NCI-H2081 treated with DMSO at 0.1 percent for 48 hours (cell line): ENCODE measurements at places on chromosomes 1 and 21.

DNA sequence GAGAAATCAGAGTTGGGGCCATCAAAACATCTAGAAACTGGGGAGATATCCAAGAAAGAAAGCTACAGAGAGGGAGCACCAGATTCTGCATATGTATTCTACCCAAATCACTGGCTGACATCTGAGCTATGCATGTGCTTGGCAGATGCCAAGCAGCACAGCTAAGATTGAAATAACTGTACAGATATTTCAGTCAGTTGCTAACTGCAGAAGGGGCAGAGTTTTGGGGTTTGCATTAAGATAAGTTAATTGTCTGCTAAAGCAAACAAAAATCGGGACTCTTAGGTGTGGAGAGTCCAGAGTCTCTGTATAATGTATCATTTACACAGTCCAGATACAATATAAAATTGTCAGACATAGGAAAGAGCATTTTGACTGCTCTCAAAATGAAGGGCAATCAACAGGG is 437.1 kb downstream of the PTBP2 start:
- no peak for DNase-seq

- DNase-seq = no peak
These were observed 75.5 kb downstream of the LRRC8D start for GRCh38 chr1:89896105-89896942.

GRCh38 chr21:39016740-39017315 is 166.4 kb downstream of the PSMG1 start:
- DNase-seq = no peak

GRCh38 chr1:63274371-63274770 is 48.0 kb upstream of the FOXD3 start:
- no peak for DNase-seq

GRCh38 chr1:228134591-228134990 is 5.5 kb upstream of the GUK1 start:
- no peak for DNase-seq

- DNase-seq = no peak
These were observed 972 bp downstream of the PGBD2 start for GRCh38 chr1:248906753-248907661.

- DNase-seq = no peak
These were observed 4.5 kb downstream of the PRAMEF12 start for GRCh38 chr1:12778061-12778460.

GRCh38 chr1:231929311-231929710 is 302.7 kb downstream of the DISC1 start:
- no peak for DNase-seq

GRCh38 chr1:90730243-90731022 is 13.3 kb upstream of the BARHL2 start:
- DNase-seq = no peak

DNA sequence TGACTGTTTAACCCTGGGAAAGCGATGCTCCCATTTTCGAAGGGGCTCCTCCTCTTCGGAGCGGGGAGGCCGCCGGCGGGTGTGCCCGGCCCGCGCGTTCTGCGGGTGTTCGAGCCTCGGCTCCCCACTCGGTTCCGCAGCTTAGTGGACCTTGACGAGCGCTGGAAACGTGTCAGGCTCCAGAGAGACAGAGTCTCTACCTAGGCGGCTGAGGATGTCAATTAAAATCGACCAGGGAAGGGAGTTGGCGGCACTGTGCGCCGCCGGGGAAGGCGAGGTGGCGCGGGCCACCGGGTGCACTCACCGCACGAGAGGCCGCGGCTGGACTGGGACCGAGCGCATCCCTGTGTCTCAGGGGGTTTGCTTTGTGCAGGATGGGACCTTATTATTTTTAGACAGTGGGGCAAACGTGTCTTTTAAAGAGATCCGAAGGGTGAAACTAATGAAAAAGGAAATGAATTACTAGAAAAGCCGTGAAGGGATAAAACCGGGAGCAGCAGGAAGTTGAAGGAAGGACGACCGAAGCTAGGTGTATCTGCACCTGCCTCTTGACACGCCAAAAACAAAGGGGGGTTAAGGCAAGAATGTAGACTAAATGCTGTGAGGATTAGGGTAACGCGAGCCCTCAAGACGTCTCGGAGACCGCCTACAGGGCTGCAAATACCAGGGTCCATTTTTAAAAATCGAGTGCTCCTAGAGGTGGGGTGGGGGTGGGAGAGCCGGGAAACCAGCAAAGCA is 5.6 kb downstream of the LHX4 start:
- no peak for DNase-seq

DNA sequence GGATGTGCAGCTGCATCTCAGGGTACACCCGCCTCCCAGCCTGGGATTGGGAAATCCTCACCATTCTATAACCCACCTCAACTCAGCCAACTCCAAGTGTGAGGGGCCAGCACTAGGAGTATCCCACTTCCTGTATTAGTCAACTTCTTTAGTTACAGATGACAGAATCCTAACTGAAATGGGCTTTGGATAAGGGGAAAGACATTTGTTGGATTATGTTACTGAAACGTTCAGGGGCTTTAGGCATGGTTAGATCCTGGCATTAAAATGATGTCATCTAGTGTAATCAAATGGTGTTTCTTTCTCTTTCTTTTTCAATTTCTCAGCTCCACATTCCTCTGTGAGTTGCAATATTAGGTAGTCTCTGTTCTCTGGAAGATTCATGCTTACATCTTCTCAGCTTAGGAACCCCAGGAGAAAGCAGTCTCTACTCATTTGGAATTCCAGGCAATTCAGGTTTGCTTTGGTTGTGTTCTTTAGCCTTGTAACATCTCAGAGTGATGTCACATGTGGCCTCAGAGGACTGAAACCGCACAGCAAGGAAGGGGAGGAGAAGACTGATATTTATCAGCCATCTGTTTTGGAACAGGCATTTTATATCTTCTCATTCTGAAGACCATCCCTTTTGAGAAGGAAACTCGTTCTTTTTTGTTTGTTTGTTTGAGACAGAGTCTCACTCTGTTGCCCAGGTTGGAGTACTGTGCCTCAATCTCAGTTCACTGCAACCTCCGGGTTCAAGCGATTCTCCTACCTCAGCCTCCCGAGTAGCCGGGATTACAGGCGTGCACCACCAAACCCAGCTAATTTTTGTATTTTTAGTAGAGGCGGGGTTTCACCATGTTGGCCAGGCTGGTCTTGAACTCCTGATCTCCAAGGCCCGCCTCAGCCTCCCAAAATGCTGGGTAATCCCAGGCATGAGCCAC is 18.9 kb upstream of the TMEM54 start:
- no peak for DNase-seq

- DNase-seq = no peak
These were observed 219.3 kb downstream of the C1orf94 start for GRCh38 chr1:34396042-34396441.

DNA sequence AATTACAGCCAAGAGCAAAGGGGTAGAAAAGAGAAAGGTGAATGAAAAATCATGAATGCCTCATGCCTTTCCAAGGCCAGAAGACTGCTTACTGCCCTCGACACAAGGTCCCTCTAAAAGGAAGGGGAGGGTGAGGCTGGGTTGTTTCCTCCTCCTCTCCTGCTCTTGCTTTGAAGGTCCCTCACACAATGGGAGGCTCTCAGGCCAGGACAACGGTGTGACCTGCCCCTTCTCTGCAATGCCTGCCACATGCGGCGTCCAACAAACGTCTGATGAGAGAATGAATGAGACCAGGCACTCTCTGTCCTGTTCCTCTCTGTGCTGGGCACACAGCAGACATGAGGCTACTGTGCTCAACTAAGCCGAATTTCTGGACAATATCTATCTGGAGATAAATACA is 51.3 kb downstream of the SSBP3 start:
- no peak for DNase-seq

DNA sequence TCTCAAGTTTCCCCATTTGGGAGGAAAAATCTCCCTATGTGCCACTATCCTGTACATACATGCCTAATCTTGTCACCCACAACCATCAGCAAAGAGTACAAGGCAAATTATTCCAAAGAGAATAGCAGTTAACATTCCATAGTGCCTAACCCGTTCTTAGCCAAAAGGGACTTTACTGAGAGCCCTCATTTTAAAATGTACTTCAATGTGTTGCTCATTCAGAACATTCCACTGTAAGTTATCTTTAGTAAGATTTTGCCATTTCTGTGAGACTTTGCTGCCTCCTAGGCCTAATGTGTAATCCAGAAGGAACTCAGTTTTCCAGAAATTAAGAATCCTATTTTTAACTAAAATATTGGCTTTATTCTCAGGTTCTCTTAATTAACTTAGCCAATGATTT is 11.3 kb upstream of the MRPL55 start:
- DNase-seq = no peak

GRCh38 chr1:77888081-77888780 is at the start of gene NEXN:
Gene NEXN (plus strand): TSS chr1:77888624. CDS start chr1:77916107, 27,483 bp downstream.
- DNase-seq = no peak

DNA sequence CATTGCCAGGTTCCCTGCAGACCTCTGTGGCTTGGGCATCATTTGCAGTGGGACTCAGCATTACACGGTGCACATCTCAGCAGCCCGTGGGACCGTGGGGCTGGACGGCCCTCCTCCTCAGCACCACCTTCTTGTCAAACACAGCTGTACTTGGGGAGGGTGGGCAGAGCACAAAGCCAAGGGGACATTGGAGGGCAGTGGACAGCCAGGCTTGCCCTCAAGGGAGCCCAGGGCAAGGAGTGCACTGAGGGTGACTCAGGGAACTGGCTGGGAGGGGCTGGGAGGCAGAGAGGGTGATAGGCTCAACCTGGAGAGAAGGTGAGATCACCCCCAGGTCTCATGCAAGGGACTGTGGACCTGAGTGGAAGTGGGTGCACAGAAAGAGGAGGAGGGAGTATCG is 3.4 kb downstream of the CAPN9 start:
- DNase-seq = no peak

DNA sequence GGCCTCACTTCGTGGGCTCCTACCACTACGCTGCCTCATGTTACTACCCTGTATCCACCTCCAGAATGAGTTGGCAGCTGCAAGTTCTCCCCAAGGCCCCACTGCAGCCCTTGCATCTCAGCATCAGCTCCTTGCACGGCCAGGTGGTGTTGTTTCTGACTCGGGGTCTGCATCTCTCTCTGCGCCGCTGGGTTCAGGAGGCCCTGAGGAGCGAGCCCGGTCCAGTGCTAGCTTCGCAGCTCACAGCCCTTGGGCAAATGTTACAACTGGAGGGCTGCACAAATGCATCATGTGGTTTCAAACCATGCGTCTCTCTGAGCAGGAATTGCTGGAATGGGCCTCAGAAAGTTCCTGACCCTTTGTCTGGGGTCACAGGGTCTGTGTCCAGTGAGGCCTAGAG is 3.2 kb upstream of the CLDN14 start:
- DNase-seq = no peak

DNA sequence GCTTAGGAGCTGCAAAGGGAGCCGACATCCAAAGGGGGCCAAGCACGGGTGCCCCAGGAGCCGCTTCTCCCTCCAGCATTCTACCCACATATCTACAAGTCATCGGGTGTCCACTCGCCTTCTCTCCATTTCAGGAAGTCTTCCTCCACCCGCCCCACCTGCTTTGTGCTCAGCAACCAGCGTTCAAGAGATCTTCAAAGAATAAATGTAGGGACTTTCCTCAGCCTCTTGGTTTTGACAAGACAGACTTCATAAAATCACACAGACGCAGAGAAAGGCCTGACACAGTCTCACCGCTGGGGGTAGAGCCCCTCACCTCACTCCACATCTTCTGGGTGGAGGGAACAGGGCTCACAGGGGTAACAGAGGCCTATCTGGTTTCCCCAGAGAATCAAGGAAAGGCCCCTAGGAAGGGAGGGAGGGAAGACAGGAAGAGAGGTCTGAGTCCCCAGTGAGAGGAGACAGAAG is 49.5 kb downstream of the SSBP3 start:
- DNase-seq = no peak

- no peak for DNase-seq
These were observed 20.6 kb downstream of the PGBD2 start for GRCh38 chr1:248926401-248927182.

- no peak for DNase-seq
These were observed 13.8 kb upstream of the RIPPLY3 start for GRCh38 chr21:36992671-36993070.
